Umbilical cord (tissue), 2 donors: ENCODE measurements at places on chromosomes 3 and 15.
A peak's percentile ranks its signal among the peaks of the same experiment; 100 is the strongest.

- DNase-seq, result no peak
Observed at GRCh38 chr15:68335251-68335650, 57.7 kb downstream of the FEM1B start.

DNA sequence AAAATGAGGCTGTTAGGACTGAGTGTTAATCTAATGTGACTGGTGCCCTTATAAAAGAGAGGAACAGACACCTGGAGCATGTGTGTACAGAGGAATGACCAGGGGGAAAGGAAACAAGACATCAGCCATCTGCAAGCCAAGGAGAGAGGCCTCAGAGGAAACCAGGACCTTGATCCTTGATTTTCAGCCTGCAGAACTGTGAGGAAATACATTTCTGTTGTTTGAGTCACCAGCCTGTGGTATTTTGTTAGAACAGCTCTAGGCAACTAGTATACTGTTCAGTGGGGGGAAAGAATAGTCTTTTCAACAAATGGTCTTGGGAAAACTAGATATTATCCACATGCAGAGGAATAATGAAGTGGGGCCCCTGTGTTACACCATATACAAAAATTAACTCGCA is 80.6 kb downstream of the CCR1 start:
- peak; percentile 58 for DNase-seq

DNA sequence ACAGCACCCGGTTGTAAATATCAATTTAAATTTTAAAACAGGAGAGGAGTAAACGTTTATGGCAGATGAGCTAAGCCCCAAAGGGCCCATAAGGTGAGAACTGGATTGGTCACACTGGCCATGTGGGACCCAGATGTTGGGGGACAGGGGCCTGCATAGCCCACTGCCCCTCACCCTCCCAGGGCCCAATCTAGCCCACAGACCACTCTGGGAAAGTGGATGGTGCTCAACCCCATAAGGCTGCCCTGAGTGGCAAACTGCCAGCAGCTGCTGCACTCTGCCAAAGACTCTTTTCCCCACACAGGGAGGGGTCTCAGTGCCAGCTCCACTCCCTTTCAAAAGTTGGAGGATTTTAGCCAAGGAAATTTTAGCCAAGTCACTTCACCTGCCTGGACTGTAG is 42.5 kb downstream of the CCDC12 start:
- DNase-seq, result no peak

GRCh38 chr15:59410391-59410896 is 27.5 kb upstream of the FAM81A start:
- DNase-seq, result peak; percentile 56

DNA sequence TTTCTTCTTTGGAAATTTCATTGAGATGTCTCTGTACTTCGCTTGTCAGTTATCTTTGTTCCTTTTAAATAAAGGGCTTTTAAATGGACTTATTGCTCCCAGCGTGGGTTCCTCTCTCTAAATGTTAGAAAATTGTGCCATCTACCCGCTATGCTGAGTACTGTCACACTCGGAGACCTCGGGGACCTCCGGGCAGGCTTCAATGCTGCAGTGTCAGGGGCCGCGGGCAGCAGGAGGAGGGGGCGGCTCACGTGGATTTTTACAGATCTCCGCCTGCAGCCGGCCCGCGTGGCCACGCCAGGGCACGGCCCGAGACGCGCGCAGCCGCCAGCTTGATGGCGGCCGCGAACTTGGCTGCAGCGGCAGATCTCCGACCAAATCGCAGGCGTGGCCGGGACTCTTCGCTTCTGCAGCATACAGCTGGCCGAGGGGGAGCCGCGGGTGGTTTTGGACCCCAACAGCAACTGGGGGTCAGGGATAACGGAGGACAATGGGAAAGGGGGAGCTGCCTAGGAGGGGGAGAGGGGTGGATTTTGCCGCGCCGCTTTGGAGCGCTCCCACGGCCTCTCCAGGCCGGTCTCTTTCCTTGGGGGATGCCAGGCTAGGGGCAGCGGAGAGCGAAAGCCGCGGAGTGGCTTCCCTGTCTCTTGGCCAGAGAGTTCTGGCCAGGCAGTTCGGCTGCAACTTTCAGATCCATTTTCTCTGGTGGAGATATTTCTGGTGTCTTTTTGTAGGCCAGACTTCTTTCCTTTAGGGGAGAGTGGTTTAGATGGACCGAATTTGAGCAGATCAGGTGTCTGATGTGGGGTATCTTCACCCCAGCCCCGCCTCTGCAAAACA is 15.3 kb downstream of the NR2F2 start:
- DNase-seq, result peak; percentile 82

- DNase-seq, result no peak
Observed at GRCh38 chr15:95291898-95292472, 1038.5 kb upstream of the NR2F2 start.

DNA sequence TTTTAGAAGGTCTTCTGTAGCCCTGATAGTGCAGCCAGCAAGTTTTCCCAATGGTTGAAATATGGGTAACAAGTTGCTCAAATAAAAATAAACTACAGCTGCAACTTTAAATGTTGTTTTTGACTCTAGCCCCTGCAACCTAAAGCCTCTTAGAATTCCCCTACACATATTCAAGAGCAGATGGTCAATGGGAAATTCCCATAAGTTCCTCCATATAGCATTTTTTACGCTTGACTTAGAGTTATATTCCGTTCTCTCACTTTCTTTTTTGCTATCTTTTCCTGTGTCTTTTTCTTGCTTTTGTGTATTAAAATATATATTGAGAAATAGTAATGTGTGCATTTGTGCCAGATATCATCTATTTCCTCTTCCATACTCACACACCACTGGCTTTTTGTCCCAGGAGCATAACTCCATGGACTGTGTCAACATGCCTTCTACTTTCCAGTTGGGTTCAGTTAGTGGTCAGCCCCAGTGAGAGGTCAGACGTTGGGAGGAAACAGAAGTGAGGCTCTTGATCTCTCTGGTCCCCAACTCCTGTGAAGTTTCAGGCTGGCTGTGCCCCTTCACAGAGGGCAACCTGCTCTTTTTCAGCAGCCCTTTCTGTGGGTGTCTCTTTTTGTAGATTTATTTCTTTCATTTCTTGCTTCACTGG is 63.3 kb upstream of the TP63 start:
- no peak for DNase-seq

DNA sequence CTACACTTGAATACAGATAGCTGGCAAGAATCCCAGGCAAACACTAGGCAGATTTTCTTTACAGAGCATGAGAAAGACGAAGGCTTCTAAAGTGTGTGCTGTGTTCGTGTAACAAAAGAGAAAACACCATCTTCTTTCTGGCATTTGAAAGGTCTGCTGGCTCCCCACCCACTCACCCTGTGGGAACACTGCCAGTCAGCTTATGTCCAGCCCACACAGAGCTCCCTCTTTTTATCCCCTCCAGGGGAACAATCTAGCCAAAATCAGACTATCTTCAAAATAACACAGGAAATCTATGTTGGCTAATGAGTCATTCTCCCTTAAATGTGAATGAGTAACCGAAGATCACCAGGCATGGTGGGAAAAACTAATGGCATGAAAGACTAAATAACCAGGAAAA is 45.6 kb upstream of the PAQR5 start:
- peak; percentile 27 for DNase-seq

DNA sequence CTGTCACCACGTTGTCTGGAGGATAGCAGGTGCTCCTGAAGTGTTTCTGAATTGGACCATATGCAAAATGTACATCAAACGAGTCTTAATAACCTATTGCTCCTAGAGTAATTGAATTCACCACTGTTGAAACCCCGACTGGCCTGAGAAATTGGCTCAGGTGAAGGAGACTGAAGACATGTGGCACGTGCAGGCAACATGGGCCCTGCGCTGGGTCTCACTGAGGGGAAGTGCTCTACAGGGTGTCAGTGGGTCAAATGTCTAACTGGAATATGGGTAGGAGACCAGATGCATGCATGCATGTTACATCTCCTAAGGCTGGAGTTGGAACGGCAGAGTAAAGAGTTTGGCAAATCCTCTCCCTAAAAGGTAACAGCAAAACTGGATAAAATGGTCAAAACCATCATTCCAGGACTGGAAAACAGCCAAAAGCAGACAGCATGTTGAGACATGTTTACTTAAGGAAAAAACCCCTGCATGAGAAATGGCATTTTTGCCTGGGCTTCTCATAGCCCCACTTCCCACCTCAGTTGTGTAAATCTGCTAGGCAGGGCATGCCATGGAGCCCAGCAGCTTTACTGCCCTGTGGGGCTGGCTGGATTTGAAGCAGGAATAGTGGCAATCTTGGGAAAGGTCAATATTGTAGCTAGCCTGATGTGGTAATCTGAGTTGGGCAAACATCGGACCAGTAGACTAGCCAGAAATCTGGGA is 131.3 kb downstream of the TJP1 start:
- no peak for DNase-seq

GRCh38 chr15:77030928-77031375 is 36.0 kb downstream of the PSTPIP1 start:
- DNase-seq, result no peak

DNA sequence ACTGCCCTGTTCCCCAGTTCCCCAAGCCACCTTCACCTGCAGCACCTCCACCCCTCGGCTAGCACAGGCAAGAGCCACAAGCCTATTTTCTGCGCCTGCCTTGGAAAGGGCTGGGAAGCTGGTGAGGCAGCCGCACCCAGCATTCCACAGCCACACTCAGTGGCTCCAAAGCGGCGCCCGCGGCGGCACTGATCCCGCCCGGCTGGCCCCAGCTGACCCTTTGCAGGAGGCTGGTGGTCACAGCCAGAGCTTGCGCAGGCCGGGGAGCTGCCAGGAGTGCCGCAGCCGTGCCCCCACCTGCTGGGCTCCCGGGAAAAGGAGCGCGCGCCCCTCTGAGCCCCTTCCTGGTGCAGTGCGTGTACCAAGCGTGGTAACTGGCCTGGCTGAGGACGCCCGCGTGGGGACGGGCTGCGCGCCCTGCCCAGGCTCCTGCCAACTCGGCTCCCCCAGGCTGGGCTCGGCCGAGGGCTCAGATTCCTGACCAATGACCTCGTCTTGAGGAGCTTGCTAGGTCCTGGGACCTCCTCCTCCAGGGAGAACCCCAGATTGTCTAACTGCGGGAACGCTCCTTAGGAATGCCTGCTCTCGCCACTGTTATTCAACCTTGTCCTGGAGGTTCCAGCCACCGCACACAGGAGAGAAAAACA is 13.3 kb downstream of the GRAMD2A start:
- no peak for DNase-seq

- no peak for DNase-seq
Observed at GRCh38 chr15:95733931-95734330, 596.6 kb upstream of the NR2F2 start.

- peak; percentile 31 for DNase-seq
Observed at GRCh38 chr3:156469456-156469855, 85.5 kb downstream of the SSR3 start.
